Right lobe of liver (tissue), 6 donors: ENCODE measurements at places on chromosomes 3 and 15.

DNA sequence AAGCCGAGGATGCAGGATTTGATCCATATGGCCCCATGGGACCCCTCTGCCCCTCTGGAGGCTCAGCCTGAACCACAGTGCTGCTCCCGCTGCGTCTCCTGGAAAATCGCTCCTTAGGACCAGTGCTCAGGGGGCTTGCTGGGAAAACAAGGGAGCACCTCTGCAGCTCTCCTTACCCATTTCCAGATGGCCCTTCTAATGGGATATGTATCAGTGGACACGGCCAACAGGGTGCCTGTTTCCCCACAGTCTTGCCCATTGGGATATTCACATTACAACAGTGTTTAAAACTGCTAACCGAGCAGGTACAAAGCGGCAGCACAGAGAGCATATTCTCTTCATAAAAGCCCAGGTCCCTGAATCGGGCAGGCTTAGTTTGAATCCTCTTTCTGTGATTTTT is 27.1 kb downstream of the TMEM44 start:
- no peaks in the 10 kb centered on the region for H3K27me3 ChIP-seq
- no peak for DNase-seq
- no peak overlapping the region for H3K27ac ChIP-seq
- H3K4me3 ChIP-seq: no peak overlapping the region

GRCh38 chr3:45607790-45608189 is 13.2 kb downstream of the LIMD1 start:
- H3K36me3 ChIP-seq: no peaks in the 10 kb centered on the region
- DNase-seq: no peak
- no peaks in the 10 kb centered on the region for H3K27me3 ChIP-seq
- no peak overlapping the region for H3K27ac ChIP-seq
- H3K4me3 ChIP-seq: no peak overlapping the region

DNA sequence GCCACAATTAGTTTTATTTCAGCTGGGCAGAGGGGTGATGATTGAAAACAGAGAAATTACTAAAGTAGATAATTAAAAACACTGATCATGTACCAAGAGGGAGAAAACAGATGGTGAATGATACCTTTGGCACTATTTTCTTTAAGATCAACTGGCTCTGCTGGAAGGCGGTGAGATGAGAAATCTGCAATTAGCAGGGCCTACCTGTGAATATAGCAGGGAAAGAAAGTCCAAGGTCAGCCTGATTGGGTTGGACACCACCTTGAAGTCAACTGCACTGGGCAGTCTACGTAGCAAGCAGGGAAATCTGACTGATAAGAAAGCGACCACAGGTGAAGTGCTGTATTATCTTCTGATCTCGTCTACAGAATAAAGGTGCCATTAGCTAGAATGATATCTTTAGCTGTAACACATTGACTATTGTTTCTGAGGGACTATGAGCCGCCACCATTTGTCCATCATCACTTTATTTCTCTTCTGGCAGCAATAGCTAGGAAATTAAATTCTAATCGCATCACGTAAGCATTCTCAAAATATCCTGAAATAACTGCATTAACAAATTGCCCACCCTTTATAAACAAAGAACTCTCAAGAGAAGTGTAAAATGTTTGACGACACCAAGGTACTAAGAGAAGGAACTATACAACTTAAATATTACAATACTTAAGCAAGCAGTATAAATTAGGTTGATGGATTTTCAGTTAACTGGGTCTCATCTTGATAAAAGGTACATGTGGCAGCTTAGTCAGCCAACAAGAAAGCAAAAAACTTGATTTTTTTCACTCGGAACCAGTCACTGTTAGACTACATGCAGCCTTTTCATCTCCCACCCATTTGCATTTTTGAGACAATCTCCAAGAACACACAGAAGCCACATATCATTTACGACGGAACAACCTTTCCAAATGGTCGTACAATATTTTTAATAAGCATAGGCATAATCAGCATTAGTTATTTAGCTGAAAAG is 1.3 kb downstream of the NEDD4 start:
- H3K27me3 ChIP-seq: no peaks in the 10 kb centered on the region
- H3K27ac ChIP-seq: no peak overlapping the region
- DNase-seq: no peak
- peaks cover 3% of the 10 kb centered on the region for H3K4me1 ChIP-seq
- peak overlapping the region; percentile 92 for H3K4me3 ChIP-seq
- no peaks in the 10 kb centered on the region for H3K36me3 ChIP-seq

- DNase-seq: no peak
- H3K27ac ChIP-seq: no peak overlapping the region
- H3K36me3 ChIP-seq: no peaks in the 10 kb centered on the region
- H3K27me3 ChIP-seq: no peaks in the 10 kb centered on the region
Measured at GRCh38 chr3:63909431-63909830, 2.8 kb downstream of the SCAANT1 start.

DNA sequence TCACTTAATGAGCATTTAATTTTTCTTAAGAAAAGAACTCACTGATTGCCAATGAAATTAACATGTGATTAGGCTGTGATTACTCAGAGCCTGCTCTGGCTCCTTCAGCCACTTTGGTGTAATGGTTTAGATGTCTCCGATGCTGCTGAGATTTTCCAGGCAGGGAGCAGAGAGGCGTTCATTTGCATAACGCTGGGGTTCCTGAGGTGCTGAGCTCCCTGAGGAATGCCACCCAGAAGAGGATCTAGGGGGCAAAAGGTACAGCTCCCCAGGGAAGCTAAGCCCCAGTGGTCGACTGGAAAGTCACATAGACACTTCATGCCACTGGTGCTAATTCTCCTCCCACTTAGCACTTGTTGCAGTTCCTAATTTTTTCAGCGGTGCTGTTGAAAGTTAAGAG is 119.5 kb downstream of the USP13 start:
- peaks cover 2% of the 10 kb centered on the region for H3K36me3 ChIP-seq
- no peak overlapping the region for H3K27ac ChIP-seq
- H3K27me3 ChIP-seq: no peaks in the 10 kb centered on the region
- no peak for DNase-seq
- no peaks in the 10 kb centered on the region for H3K4me1 ChIP-seq
- no peak overlapping the region for H3K4me3 ChIP-seq

DNA sequence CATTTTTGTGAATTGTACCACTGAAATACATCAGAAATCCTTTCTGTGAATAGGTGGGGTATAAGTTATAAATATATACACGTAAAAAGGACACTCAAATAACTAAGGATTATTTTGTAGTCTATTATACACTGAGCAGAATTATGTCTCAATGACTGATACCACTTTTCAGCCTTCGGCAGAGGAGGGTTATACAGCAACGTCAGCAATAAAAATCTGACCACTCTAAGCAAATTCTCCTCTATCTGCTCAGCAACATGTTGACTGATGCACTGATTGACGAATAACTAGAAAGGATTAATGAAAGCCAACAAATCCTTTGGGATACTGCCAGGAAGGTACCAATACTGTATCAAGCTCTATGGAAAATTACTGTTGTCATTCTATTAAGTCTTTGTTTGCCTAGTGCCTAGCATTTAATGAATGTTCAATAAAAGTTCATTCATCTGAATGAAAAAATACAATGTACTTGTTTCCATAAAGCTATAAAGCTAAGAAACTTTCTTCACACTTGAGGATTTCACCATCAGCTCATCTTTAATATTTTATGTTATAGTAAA is 5.2 kb downstream of the ARPP19 start:
- H3K36me3 ChIP-seq: no peaks in the 10 kb centered on the region
- no peak for DNase-seq
- H3K4me3 ChIP-seq: no peak overlapping the region
- H3K4me1 ChIP-seq: no peaks in the 10 kb centered on the region
- H3K27ac ChIP-seq: no peak overlapping the region

DNA sequence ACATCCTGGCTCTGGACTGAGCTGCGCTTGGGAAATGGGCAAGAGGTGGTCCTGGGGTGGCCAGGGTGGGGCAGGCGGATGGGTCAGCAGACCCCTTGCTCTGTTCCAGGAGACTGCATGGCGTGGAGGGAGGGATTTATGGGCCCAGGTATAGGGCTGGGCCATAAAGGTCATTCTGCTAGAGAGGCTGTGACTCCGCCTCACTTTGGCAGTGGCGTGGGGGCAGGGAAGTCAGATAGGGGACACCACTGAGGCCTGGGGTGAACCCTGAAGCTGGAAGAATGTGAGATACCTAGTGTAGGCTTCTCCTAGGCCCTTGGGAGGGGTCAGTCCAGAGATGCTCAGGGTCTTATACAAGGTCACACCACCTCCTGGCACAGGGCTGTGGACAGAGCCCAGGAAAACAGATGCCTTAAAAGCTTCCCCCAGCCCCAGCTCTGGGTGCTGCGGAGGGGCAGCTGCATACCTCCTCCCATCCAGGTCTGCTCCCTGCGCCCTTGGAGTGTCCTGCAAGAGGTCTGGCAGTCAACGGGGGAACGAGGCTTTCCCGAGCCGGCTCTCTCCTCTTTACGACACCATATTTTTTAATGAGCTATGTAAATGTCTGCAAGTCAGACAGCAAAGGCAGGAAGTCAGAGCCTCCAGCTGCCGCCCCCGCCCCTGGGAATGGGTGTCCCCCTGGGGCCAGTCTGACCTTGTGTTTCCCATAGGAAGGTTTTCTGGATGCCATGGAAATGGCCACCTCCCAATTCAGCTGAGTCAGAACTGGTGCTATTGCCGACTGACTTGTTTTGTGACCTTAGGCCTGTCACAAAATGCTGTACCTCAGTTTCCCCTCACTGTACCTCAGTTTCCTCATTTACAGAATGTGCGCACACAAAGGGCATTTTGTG is 26.3 kb downstream of the LINGO1 start:
- no peaks in the 10 kb centered on the region for H3K4me1 ChIP-seq
- no peak for DNase-seq
- no peak overlapping the region for H3K4me3 ChIP-seq
- no peak overlapping the region for H3K27ac ChIP-seq
- no peaks in the 10 kb centered on the region for H3K36me3 ChIP-seq

GRCh38 chr3:149832086-149832485 is 19.1 kb downstream of the RNF13 start:
- H3K27me3 ChIP-seq: no peaks in the 10 kb centered on the region
- H3K4me3 ChIP-seq: no peak overlapping the region
- no peak overlapping the region for H3K27ac ChIP-seq
- no peaks in the 10 kb centered on the region for H3K4me1 ChIP-seq

- no peak for DNase-seq
- no peaks in the 10 kb centered on the region for H3K4me1 ChIP-seq
- H3K36me3 ChIP-seq: no peaks in the 10 kb centered on the region
- no peak overlapping the region for H3K27ac ChIP-seq
- peak overlapping the region; percentile 2 for H3K4me3 ChIP-seq
Measured at GRCh38 chr3:7205535-7205934, 344.6 kb downstream of the GRM7 start.

DNA sequence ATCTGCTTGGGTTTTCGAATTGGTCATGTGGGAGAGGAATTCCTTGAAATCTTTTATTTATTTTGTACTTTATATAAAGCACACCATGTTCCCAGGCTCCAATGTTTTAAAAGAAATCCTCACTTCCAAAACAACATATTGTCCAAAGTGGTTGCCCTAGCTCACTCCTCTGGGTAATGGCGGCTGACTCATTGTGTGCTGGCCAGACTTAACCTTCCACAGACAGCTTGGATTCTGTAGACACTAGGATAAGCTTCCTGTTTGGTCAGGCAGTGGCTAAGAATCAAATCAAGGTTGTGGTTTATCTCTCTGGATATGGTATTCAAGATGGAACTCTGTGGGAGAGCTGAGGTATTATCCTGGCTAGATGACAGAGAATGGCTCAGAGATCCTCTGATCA is 55.8 kb upstream of the FAM98B start:
- no peaks in the 10 kb centered on the region for H3K27me3 ChIP-seq
- no peak overlapping the region for H3K4me3 ChIP-seq
- no peaks in the 10 kb centered on the region for H3K36me3 ChIP-seq
- no peaks in the 10 kb centered on the region for H3K4me1 ChIP-seq
- no peak overlapping the region for H3K27ac ChIP-seq
- no peak for DNase-seq

- H3K36me3 ChIP-seq: no peaks in the 10 kb centered on the region
- no peak for DNase-seq
- no peak overlapping the region for H3K4me3 ChIP-seq
- no peaks in the 10 kb centered on the region for H3K4me1 ChIP-seq
- H3K27me3 ChIP-seq: no peaks in the 10 kb centered on the region
Measured at GRCh38 chr3:120119846-120120510, 25.7 kb upstream of the GSK3B start.

DNA sequence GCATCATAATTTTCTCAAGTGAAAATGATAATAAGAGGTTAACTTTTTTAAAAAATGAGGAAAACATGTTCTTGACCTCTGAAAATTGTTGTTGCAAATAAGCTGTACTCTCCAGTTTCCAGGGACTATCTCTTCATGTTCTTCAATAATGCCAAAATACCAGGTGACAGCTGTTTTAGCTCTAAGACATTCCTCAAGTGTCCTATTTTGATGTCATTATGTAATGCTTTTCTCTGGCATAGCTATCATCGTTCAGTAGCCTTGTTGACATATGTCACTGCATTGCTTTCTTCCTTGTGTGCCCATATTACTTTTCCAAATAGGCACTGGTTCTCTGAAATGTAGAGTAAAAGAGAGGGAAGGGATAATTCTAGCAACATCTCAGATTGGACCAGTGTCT is 5.7 kb upstream of the FILIP1L start:
- H3K27me3 ChIP-seq: no peaks in the 10 kb centered on the region
- no peaks in the 10 kb centered on the region for H3K4me1 ChIP-seq
- no peak overlapping the region for H3K27ac ChIP-seq
